ENCODE measurements at places on chromosomes 13 and 19.

DNA sequence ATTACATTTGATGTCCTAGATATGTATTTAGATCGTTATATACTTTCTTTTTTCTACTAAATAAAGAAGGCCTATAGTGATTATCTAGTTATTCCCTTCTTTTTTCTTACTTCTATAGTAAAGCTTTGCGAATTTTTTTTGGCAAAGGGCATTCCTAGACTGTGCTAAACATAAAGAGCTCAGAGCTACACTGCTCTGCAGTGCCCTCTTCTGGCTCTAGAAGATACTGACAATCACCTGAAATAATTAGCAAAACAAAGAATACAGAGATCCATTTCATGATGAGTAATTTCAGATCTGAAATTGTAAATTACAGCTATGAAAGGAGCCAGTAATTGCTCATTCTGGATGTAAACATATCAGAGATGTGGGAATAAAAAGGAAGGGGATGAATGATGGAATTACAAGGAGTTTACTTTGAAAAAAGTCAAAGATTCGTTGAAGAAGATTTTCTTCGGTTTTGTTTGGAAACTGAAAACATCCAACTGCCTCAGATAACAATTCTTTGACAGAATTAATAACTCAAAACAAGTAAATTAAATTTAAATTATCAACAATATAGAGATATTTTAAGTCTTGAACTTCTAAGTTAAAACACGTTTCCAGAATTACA is 288.5 kb downstream of the NALCN start:
- DNase-seq = peak; percentile 30

GRCh38 chr19:49651029-49651819 is 9.2 kb downstream of the SCAF1 start:
- DNase-seq = no peak

GRCh38 chr19:907183-907853 is 5.7 kb downstream of the R3HDM4 start:
- no peak for DNase-seq

DNA sequence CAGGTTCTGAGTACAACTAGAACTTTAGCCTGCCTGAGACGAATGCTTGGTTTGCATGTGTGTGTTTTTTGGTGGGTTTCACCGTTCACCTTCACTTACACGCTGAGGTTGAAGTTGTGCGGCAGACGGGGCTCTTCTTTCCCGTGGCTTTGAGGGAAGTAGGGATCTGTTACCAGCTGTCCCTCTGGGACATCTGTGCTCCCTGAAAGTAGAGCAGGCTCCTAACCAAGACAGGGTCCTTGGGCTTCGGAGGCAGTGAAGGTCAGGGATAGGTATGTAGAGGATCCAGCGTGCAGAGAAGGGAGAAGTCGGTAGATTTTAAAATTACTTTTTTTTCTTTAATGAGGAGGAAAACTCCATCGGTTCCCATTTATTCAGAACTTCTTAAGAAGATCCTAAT is 48.7 kb downstream of the ZNF536 start:
- no peak for DNase-seq

DNA sequence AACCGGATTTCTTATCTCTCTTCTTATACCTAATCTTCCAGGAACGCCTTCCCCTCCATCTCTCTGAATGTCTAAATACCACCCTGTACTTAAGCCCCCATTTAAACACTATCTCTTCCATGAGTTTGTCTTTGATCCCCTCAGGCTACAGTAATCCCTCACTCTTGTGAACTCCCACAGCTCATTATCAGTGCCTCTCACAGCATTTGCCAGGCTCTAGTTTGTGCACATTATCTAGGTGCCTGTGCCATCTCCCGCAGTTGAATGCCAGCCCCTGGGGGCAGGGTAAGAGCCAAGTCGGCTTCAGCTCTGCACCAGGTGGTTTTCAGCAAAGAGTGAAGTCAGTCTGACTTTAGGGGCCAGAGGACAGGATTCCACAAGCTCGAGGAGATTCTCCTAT is 71.4 kb downstream of the FREM2 start:
- no peak for DNase-seq

GRCh38 chr19:30373593-30373992 is 1.4 kb downstream of the ZNF536 start:
- DNase-seq = no peak

GRCh38 chr19:32091241-32091640 is 254.2 kb upstream of the ZNF507 start:
- no peak for DNase-seq

DNA sequence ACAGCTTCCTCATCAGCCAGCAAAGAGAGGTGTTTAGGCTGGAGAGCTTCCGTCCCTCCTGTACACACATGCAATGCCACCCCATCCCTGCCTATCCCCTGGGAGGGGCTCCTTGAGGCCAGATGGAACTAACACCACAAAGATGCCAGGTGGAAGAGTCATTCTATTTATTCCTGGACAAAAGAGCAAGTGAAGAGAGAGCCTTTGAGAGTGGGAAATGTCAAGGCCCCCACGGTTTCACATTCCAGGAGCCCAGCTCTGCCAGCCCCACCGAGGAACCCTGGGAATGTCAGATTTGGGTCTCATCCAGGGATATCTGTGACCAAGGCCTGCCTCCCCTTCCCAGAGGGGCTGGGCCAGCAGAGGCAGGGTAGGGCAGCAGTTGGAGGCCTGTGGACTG is 30.8 kb upstream of the IGFL1 start:
- DNase-seq = no peak

GRCh38 chr13:19962894-19963293 is 4.4 kb downstream of the ZMYM2 start:
- no peak for DNase-seq

DNA sequence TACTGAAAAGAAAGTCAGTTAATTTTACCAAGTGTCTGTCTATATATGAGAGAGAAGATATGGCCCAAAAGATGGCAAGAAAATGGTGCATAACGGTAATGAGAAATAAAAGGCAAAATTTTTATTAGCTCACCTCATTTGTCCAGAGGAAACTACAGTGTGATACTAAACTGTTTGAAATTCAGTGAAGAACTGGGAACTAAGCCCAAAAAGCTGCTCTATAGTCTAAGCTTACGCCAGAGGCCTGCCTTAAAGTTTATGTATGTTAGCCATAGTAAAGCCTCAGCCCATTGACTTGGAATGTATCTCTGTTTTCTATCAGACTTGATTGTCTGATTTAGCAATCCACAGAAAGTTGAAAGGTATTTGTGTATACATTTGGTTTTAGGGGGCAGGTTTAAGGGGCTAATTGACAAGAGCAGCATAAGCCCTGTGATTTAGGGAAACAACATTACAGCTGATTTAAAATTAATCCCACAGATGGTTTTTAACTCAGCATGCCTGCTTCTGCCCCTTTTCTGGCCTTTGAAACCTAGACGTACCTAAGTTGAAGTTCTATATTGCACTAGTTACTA is 91.0 kb upstream of the MAB21L1 start:
- no peak for DNase-seq

DNA sequence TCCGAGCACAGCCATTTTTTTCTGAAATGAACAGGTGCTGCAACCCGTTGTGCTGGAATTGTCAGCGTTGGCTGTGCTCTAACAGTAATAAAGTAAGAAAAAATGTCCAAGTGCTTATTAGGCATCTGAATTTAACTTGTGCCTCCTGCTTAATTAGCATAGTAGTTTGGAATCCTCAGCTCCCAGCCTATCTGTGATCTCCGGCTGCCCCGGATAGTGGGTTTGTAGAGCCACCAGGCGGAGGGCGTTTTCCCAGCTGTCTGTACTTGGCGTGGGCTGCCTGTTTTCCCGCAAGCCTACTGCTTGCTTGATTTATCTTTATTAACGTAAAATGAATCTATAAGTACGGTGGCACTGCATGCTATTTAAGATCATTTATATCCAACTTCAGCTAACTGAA is 137.9 kb downstream of the MTUS2 start:
- DNase-seq = no peak

- DNase-seq = no peak
Observed at GRCh38 chr19:53463263-53463662, 4.3 kb upstream of the ZNF813 start.

DNA sequence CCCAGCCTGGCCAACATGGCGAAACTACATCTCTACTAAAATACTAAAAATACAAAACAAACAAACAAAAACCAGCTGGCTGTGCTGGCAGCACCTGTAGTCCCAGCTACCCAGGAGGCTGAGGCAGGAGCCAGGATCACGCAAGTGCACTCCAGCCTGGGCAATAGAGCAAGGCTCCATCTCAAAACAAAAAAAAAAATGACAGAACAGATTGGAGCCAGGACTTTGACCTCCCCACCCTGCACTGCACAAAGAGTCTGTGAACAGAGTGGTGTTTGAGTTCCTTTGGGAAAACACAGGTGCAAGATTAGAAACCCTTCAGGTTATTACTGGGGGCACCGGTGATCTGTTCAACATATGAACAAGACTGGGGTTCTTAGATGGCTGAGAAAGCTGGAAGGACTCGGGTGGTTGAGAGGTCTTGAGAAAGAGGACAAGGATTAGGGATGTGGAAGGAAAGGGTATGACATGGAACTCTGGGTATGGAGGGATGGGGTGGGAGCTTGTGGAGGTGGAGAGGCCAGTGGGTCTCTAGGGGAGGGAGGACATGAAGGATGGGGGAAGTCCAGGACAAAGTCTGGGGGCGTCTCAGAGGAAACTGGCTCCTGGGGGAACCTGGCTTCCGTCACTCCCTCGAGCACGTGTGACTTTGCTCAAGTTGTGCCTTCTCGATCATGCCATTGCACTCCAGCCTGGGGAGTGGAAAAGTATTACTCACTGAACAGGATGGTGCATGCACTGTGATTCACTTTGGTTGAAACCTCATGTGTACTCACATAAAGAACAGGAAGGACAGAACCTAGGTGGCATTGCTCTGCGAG is 25.9 kb downstream of the RCN3 start:
- peak; percentile 72 for DNase-seq

DNA sequence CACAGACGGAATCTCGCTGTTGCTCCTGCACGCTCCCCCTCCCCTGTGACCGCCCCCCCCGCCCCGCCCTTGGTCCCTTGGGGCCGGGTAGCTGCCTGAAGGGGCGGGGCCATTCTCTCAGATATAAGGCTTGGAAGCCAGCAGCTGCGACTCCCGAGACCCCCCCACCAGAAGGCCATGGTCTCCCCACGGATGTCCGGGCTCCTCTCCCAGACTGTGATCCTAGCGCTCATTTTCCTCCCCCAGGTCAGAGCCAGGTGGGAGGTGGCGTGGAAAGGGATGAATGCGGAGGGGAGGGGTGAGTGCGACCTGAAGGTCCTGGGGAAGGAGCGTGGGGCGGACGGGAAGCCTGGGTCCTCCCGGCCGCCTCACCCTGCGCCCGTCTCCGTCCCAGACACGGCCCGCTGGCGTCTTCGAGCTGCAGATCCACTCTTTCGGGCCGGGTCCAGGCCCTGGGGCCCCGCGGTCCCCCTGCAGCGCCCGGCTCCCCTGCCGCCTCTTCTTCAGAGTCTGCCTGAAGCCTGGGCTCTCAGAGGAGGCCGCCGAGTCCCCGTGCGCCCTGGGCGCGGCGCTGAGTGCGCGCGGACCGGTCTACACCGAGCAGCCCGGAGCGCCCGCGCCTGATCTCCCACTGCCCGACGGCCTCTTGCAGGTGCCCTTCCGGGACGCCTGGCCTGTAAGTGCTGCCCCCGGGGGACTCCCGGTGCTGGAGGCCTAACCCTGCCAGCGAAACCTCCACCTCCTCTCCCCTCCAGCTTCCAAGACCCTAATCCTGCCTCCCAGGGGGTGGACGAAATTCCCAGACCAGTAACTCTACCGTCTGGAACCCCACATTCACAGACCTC is at the start of gene DLL3:
Gene DLL3 (plus strand): TSS at position 150 of the 845 bp plus-strand sequence. CDS start 28 bp downstream, at position 178.
- no peak for DNase-seq

DNA sequence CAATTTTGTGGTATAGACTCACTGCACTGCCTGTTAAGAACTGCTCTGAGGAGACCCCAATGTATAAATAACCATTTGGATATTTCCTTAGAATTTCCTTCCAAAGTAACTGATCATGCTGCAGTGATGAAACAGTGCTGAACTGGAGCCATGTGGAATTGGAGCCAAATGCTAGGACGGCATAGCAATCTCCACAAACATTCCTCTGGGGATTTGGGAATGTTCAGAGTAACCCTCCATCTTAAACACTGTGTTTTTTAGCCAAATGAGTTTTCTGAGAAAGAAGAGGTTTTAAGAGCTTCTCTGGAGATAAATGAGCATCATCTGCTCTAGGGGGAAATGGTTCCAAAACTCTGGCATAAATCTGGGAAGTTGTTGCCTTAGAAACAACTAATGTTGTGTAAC is 98.2 kb downstream of the OLFM4 start:
- no peak for DNase-seq

GRCh38 chr13:53060840-53061490 is 32.4 kb downstream of the OLFM4 start:
- DNase-seq = no peak

- no peak for DNase-seq
Observed at GRCh38 chr19:38247126-38247525, 9.0 kb downstream of the PPP1R14A start.

DNA sequence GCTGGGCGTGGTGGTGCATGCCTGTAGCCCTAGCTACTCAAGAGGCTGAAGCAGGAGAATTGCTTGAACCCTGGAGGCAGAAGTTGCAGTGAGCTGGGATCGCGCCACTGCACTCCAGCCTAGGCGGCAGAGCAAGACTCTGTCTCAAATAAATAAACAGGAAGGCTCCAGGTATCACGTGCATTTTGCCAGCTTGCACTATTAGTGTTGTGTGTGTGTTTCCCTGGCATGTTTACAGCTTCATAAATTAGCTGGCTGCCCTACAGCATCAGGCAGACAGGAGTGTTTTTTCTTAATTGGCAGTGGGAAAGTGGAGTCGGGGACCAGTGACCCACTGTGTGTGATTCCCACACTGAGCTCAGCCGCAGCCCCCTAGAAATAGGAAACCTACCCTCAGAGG is 32.6 kb downstream of the SHISA2 start:
- DNase-seq = no peak

DNA sequence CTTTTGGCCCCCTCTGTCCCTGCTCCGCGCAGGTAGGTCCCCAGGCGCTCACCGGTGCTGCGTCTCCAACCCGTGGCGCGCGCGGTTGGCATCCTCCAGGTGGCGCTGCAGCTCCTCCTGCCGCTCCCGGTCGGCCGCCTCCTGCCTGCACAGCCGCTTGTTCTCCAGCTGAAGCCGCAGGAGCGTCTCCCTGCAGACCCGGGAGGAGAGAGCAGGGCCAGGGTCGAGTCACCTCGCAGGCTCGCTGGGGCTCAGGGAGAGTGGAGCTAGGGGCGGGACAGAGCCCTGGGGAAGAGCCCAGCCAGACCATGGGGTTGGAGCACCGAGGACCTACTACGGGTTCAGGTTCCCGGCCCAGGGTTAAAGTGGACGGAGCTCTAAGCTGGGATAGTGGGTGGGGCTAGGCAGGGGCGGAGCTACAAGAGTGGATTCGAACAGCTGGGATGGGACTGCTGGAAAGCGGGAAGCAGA is 9.3 kb downstream of the HOOK2 start:
- DNase-seq = peak; percentile 83

DNA sequence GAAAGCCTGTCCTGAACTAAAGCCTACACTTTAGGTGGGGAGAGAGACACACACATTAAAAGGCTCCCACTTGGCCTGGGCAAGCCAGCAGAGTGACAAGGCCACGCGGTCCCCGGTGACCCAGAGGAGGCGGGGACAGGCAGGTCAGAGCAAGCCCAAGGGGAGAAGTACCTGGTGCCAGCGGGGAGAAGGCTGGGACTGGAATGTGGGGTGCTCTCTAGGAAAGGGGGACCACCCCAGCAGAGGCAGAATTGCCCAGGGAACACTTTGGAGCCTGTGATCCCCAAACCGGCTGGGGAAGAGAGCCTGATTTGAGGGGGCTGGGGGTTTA is 82.3 kb downstream of the RAB20 start:
- no peak for DNase-seq

Measured in CD4-positive, alpha-beta T cell treated with Interleukin-15 for 4 hours (primary cell).